CD4-positive, alpha-beta T cell treated with Interleukin-12 subunit alpha and Interleukin-12 subunit beta, for 1 hour (primary cell): ENCODE measurements at places on chromosomes 1 and 21.

GRCh38 chr1:54332781-54333585 lies 73.2 kb downstream of the SSBP3 start:
- DNase-seq: no peak

GRCh38 chr1:109874445-109874844 lies 36.2 kb upstream of the CSF1 start:
- DNase-seq: no peak

GRCh38 chr1:209607102-209607794 lies 23.7 kb downstream of the CAMK1G start:
- DNase-seq: no peak

- DNase-seq: no peak
Measured at GRCh38 chr1:69836971-69837636, 269.4 kb downstream of the LRRC7 start.

GRCh38 chr1:100277866-100278265 lies 11.8 kb downstream of the RTCA start:
- DNase-seq: peak; percentile 56

DNA sequence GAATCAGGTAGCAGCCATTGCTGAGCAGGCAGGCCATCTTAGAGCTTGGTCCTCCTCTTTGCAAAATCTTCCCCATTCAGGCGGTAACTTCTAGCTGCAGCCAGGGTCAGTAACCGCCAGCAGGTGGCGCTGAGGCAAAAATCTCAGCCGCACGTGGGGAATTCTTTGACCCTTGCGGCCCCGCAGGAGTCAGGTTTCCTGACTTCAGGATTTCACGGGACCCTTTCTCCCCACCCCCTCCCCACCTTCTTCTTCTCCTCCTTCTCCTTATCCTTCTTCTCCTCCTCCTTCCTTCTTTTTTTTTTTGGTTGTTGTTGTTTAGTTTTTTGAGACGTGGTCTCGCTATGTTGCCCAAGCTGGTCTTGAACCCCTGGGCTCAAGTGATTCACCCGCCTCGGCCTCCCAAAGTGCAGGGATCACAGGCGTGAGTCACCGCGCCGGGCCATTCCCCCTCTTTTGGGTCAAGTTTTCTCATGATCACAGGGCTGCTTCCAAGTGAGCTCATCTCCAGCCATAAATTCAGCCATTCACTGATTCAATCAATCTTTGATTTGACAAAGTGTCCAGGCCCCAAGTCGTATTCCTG lies 33.4 kb upstream of the TENT5B start:
- DNase-seq: peak; percentile 70

DNA sequence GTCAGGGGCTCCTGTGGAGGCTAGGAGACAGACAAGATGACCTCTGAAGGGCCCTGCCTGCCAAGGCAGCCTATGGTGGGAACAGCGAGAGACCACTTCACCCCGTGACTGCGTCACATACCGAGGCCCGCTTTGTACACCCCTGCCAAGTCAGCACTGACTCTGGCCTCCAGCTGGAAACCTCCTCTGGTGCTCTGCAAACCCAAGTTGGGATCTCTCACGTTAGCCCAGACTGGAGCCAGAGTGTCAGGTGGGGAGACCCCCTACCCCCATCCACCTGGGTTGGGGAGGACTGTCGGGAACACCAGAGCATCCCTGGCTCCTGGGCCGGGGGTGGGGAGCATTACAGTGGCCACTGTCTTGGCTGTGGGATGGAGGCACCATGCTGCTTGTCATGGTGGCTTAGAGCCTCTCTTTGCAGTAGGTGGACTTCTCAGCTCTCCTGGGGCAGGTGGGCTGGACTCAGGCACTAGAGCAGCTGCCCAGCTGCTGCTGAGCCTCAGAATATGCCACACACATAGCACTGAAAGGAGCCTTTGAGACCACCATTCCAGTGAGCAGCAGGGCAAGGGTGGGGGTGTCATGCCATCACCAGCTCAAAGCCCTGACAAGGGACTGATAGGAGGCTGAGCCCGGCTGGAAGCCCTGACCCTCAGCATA lies 50.4 kb downstream of the ELK4 start:
- DNase-seq: no peak

- DNase-seq: no peak
Measured at GRCh38 chr1:228512781-228513198, 25.6 kb downstream of the RNF187 start.

- no peak for DNase-seq
Measured at GRCh38 chr21:38075833-38076587, 159.8 kb upstream of the KCNJ6 start.

DNA sequence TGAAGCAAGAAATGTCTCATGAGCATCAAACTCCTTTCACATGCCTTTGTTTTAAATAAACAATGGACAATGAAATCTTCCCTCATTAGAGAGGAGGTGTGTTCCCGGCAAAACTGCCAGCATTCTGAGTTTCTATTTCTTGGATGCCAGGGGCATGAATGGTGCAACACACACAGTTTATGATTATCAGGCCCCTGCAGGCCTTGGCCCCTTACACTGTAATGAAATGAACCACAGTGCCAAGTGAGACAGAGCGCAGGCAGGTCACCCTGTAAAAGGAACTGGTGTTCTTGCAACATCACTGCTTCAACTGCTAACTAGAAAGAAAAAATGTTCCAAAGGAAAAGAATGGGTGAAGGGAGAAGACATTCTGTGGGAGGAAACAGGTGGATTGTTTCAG lies 3.8 kb upstream of the PIGC start:
- no peak for DNase-seq

- no peak for DNase-seq
Measured at GRCh38 chr1:94326329-94326728, 88.9 kb upstream of the ARHGAP29 start.

DNA sequence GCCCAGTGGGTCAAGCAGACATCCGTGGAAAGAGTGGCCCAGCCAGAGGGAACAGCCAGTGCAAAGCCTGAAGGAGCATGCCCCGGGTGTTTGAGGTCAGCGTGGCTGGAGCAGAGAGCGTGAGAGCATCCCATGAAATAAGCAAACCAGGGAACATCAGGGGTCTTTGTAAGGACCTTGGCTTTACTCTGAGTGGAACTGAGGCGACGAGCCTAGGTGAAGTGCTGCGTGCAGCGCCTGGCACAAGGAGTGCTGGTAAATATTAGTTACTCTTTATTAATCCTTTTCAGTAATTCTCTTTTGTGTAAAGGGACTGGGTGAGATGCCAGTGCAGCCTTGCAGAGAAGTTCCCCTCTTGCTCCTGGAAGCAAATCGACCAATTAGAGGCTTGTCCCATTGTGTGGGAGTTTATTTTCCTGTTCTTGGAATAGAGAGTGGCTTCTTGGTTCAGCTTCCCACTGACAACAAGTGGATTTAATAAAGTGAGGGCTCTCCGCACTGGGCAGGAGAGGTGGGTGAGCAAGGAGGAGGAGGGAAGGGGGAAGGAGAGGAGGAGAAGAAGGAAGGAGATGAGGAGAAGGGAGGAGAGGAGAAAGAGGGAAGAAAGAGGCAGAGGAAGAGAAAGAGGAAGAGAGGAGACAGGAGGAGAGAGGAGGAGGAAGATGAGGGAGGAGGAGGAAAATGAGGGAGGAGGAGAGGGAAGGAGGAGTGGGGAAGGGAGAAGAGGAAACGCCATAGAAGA lies 37.6 kb upstream of the DISP3 start:
- DNase-seq: no peak

GRCh38 chr21:16537501-16537900 lies 807.7 kb downstream of the USP25 start:
- no peak for DNase-seq

GRCh38 chr1:1241588-1242219 lies 4.8 kb downstream of the C1QTNF12 start:
- no peak for DNase-seq

DNA sequence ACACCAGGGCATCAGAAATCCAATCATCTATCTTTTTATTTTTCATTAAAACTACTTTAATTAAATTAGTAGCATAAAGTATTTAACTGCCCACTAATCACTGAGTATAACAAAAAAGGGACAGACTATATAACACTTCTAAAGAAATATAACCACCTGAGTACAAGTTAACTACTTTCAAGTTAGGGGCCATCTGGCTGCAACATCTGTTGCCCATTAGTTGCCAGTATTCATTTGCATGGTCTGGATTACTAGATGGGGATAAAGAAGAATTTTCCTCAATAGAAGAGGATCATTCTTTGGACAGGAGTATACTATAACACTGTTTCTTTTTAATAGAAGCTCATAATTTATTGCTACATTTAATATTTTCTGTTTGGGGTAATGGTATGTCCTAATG lies 446.4 kb downstream of the AMY1C start:
- no peak for DNase-seq

GRCh38 chr1:211667065-211667617 lies 8.3 kb downstream of the NEK2 start:
- no peak for DNase-seq

DNA sequence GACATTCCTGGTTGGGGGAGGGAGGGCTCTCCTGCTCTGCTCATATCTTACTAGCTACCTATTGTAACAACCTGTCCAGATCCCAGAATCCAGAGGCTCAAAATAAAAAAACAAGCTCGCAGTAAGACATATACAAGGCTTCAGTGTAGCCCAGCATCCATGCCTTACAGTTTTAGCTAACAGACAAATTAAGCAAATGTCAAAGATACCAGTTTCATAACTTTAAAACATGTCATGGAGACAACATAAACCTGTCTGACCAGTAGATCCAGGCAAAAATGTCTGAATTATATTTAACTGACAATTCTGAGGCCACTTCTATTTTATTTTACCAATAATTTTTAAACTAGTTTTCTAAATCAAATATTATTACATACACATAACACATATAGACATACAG lies 167.7 kb upstream of the TNR start:
- no peak for DNase-seq

DNA sequence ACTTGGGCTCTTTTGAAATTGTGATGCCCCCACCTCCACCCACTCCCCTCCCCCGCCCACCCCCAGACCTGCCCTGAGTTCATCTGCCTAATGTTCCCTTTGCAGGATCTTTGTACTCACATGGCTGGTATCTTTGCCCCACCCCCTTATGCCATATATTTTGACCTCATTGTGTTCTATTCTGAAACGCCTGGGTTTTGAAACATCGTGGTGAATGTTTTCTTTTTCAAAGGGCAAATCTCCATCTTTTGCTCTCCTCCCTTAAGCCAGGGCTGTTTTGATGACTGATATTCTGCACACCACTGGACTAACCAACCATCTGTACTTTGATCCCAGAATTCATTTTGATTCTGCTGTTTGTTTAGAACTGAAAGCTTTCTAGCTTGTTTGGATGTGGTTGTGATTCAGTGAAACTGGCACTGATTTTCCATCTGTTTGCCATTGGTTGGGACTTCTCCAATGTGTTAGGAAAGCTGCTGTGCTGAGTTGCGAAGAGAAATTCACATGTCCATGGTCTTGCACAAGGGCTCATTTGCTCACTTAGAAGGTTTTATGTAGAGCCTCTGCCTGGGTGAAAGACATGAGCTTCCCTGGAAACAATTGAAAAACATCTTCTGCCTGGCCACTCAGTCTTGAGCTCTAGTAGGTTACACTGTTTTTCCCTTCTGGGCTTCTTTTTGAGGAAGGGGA lies 16.5 kb downstream of the SMAP2 start:
- peak; percentile 48 for DNase-seq

DNA sequence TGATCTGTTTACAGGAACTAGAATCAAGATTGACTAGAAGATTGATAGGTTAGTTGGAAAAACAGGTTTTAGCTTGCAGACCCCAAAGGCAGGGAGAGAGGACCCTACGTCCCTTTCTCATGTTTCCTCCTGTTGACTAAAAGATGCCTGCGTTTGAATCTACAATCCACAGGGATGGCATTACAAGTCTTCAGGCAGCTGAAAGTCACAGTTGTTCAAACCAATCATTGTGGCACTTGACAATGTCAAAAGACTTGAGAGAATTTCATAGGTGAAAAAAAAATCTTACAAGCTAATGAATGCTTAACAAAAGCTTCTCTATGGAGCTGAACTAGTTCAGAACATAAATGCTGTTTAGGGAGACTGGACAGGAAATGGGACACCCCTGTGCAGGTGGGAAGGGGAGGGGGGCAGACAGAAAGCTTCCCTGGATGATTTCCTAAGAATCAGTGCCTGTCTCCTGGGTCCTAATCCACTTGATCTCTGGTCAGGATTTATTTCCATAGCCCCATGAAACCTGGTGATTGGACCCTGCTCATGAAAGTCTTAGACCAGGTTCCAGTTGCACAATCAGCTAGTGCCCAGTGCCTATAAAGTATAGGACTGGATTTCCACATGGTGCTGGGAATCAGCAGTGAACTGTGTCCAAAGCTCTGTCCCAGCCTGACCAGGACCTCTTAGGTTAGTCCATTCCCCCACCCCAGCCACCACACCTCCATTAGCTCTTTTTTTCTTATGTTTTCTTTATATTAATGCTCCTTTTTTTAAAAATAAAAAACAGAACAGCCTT lies 91.6 kb upstream of the BCAR3 start:
- DNase-seq: no peak

- peak; percentile 13 for DNase-seq
Measured at GRCh38 chr1:50605186-50605875, 182.1 kb upstream of the DMRTA2 start.

GRCh38 chr1:8352471-8352845 lies 34.5 kb downstream of the SLC45A1 start:
- DNase-seq: no peak

GRCh38 chr1:235588916-235589515 lies 60.6 kb downstream of the GNG4 start:
- no peak for DNase-seq

DNA sequence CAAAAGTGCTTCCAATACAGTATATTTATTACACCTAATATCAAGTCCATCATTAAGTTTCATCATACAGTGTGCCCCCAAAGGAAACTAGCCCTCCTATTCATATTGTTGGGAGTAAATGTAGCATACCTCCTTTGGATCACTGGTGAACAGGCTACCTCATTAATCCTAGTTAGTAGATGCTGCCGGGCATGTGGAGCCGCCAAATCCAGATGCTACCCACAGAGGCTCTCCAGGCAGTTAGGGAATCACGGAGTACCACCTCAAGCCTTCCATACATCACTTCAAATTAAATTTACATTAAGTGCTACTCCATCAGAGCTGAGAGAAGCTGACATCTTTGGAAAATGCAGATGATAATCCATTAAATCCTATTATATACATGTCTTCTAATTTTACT lies 121.7 kb upstream of the FOXD3 start:
- DNase-seq: no peak

DNA sequence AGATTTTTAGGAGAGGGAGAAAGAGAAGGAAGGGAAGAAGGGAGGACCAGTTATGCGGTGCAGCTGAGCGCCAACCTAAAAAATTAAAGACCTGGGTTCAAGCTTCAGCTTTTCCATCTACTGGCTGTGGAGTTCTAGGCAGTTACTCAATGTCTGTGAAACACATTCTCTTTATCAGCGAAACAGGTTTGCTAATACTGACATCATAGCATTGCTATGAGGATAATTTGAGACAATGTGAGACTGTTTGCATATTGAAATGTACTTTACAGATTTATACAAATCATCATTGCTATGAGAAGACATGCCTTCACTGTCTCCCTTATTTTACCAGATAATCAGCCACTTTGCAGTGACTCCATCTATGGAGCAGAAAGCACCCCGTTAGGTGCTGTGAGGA lies 222.9 kb upstream of the SGIP1 start:
- no peak for DNase-seq

- no peak for DNase-seq
Measured at GRCh38 chr1:45385302-45385701, 45.1 kb upstream of the MUTYH start.
